ENCODE measurements at places on chromosomes 16 and 17.

DNA sequence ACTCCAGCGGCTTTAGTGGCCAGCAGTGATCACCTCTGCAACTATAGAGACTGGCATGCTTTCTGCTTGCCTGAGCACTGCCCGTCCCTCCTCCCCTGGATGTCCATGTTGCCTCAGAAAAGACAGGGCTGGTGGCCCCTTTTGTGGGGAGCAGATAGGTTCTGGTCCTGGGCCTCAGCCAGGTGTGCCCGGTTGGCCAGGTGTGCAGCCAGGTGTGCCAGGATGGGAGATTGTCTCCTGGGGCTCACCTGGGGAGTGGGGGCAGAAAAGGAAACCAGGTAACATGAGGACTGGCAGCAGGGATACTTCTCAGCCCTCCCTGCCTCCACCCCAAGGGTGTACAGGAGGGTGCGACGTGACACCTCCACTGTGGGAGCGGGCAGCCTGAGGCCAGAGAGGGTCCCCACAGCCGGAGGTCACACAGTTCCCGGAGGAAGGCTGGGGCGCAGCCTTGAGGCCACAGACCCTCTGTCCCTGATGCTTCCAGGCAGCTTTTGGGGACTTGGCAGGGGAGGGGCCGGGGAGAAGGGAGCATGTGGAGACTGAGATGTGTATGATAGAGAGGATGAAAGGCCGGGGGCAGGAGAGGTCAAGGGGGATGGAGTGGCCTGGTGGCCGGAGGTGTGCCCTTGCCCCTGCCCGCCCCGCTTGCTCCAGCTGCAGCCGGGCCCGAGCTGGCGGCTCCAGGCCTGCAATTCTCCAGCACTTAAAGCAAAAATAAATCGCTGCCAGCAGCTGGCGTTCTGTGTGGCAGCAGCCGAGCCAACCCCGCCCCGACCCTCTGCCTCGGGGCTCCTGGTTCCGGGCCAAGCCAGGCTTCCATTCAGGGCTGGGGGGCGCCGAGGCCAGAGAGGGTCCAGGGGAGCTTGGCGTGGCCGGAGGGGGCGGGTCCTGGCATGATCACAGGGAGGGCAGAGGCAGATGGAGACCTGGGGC is 6.7 kb downstream of the KCNJ12 start:
- DNase-seq: no peak

GRCh38 chr17:57315061-57316015 is 59.0 kb downstream of the MSI2 start:
- no peak for DNase-seq

GRCh38 chr16:81172769-81173658 is 65.5 kb upstream of the BCO1 start:
- no peak for DNase-seq

GRCh38 chr16:53812914-53813313 is 109.0 kb downstream of the FTO start:
- DNase-seq: no peak

GRCh38 chr17:48561884-48562810 is 16.0 kb downstream of the HOXB4 start:
- DNase-seq: no peak

- DNase-seq: no peak
Measured at GRCh38 chr17:41812381-41813151, at the start of gene FKBP10. Gene FKBP10 (plus strand): TSS chr17:41813004. CDS start chr17:41813035, 31 bp downstream.
